Frontal cortex (tissue), 4 donors: ENCODE measurements at places on chromosomes 7 and 10.
A peak's percentile ranks its signal among the peaks of the same experiment; 100 is the strongest.

- DNase-seq = peak; percentile 92
These were observed at the start of gene LHPP for GRCh38 chr10:124461642-124462347. TSS of gene LHPP (plus strand) at chr10:124461823. CDS start at chr10:124461863, 40 bp downstream.

- no peak for DNase-seq
These were observed 116.1 kb downstream of the FANK1 start for GRCh38 chr10:126012485-126012884.

DNA sequence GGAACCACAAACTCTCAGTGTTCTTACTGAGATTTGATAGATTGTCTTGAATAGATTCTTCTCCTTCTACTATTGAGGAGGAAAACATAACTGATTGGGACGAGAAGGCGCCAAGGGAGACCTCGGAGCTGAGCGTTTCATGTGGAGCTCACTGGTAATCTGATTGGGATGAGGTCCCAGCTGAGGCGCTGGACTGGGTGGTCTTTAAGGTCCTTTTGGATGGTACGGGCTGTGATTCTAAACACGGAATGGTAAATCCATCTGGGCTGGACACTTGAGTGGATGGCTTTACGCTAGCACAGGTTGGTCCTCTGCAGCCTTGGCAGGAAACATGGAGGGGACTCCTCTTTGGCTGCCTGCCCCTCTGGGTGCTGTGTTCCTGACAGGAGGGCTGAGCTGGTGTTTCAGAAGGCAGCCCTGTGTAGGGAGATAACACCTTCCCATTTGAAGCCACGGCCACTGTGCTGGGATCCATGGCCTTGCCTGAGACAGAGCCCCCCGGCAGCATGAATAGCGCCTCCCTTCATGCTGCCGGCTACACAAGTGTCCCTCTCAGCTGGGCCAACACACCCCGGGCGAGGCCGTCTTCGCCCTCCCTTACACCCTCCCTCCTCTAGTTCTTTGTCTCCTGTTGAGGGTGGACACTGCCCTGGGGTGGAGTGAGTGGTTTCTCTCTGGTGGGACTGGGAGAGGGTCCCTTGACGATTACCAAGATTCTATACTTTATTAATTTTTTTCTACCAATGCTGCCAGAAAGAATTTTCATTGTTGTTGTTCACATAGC lies 203.2 kb upstream of the SHH start:
- no peak for DNase-seq

GRCh38 chr7:69599286-69599954 lies 1.1 kb downstream of the AUTS2 start:
- peak; percentile 65 for DNase-seq

DNA sequence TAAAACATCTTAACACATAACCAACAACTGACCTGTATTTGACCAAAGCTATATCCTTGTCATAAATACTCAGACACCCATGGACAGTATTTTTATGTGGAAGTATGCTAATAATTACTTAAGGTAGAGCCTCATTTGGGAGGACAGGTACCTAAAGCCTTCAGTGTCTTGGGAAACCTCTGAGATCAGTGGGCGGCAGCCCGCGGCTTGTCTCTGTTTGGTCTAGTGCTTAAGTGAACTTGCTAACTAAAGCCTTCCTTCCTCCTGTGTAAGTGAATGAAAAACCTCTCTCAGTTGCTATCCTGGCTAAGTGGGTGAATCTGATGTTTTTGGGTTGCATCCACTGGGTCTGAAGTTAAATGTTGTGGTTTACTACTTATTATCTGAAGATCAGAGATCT lies 144.5 kb upstream of the AGR3 start:
- DNase-seq = no peak

- no peak for DNase-seq
These were observed 44.9 kb downstream of the MYPN start for GRCh38 chr10:68154211-68154497.

DNA sequence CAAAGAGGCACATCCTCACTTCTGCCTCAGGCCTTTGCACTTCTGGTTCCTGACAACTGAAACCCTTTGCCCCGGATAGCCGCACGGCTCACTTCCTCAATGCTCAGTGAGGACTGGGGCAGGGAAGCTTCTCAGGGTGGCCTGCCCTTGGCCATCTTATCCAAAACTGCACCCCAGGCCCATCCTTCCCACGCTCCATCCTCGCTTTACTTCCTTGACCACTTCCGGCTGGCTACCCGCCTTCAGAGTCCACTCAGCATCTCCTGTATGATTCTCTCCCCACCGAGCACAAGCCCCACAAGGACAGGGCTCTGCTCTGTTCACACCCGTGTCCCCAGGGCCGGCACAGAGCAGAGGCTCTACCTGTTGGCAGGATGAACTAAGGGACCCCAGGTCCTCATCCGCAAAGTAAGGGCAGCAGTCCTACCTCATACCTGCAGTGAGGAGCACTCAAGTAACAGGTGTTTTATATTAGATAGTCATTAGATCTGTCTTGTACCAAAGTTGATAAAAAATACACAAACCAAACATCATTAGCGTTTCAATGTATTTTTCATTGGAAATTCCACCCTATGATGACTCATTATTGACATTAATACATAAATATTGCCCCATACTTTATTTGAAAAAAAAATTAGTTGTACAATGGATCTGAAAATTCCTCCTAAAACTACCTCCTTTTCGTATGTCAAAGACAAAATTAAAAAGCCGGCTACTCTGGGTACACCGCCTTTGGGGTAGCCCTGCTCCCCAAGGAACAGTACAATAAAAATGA lies 35.0 kb downstream of the GNA12 start:
- DNase-seq = no peak

DNA sequence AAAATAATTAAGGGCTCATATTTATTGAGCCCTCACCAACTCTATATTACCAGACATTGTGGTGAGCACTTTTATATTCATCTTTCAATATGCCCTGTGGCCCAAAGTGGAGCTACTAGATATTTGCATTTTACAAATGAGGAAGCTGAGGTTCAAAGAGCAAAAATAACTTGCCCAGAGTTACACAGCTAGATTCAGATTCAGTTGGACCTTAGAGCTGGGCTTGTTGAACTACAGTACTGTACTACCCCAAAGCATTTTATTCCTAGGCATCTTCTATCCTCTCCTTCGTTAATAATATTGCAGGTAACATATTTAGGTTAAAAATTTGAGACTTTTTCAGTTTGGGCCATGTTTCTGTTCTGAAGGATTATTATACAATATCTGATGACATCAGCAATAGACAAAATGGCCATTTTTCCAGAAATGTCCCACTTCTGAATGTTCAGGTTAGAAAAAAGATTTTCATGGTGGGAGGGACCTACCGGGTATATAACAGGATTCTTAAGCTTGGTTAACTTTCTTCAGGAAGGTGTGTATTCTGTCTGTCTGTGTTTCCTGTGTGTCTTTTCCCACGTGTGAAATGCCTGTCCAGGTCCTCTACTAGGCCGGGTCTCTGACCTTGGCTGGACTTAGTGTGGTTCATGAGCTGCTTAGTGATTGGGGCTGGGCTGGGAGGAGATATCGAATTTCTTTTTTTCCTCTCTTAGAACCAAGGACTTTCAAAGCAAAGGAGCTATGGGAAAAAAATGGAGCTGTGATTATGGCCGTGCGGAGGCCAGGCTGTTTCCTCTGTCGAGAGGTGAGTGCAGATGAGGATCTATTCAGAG lies 13.6 kb downstream of the PRXL2A start:
- no peak for DNase-seq

DNA sequence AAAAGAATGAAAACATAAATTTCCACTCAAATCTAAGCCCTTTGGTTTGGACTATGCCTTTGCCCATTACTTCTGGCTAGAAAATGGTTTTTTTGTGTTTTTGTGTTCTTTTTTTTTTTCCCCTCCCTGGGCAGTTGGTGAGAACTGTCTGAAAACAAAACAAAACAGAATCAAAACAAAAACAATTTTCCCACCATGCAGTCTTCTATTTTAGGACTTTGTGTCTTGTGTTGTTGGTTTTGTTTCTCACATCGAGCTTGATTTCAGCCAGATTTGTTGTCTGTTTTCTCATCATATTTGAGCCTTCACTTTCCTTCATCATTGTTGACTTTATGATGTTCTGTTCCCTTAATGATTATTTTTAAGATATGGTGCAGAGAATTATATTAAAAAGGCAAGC lies 206.3 kb downstream of the MACC1 start:
- DNase-seq = no peak

GRCh38 chr10:77628906-77629730 lies 8.5 kb downstream of the KCNMA1 start:
- no peak for DNase-seq

GRCh38 chr10:107415446-107415845 lies 250.9 kb upstream of the SORCS1 start:
- no peak for DNase-seq

- no peak for DNase-seq
These were observed 177.0 kb downstream of the AUTS2 start for GRCh38 chr7:69775231-69775771.

DNA sequence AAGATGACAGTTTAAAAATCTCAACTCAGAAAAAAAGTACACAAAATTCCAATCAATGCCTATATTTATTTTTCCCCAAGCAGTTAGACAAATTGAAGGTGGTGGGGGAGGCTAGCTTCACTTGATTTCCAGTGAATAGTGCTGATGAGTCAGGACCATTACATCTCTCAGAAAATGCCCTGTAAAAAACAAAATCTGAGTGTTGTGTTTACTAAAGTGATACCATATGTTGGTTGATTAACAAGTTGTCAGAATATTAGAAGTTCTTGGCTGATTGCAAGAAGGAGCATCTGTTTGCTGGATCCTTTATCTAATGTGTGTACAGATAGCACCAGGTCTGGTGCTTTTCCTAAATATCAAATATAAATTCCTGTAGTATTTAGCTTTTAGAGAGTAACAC lies 31.3 kb upstream of the KIAA1217 start:
- DNase-seq = no peak

DNA sequence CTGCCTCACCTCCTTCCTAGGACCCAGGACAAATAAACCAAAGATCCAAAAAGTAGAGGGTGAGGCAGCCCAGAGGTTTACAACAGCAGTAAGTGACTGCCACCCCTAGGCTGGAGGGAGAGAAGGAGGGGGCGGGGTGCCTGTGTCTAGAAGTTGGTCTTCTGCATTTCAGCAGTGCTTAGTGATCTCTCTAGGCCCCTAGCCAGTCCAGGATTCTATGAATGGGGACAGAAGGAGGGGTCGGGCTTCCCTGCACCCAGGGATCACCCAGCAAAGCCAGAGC lies 62.8 kb upstream of the KDM7A start:
- no peak for DNase-seq

DNA sequence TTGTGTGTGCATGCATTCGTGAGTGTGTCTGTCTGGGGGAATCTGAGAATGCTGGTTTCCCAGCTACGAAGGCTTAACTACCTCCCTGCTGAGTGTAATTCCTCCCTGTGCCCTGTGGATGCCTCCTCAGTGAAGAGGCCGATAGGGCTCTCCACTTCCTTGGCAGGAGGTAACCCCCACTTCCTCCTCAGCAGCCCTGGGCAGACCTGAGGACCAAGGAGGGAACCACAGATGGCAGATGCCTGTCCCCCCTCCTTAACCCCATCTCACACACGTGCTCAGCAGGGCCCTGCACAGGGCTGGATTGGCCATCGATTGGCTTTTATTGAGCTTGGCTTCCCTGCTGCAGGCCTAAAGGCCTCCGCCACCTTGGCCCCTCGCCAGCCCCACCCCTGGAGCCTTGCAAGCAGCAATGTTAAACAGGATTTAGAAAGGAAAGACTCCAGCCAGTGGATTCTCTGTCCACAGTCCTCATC lies 45.6 kb upstream of the LRRC4 start:
- DNase-seq = no peak

- DNase-seq = no peak
These were observed 40.5 kb upstream of the PRKAR1B start for GRCh38 chr7:767580-767940.

DNA sequence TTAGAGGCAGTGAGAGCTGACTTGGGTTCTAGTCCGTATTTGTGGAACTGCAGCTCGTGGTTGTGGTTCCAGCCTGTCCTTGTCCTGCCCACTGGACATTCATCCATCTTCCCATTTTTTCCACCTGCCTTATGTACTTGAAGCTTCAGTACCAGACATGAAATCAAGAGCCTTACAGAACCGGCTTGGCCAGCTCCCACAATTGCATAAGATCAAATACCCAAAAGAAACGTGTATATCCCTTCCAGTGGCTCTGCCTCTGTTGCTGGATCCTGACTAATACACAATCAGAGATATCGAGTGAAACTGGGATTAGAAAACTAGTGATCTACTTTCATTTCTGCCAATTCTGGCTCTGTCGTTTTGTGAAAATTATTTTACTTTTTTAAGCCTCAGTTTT lies 23.8 kb upstream of the LIPA start:
- DNase-seq = no peak

DNA sequence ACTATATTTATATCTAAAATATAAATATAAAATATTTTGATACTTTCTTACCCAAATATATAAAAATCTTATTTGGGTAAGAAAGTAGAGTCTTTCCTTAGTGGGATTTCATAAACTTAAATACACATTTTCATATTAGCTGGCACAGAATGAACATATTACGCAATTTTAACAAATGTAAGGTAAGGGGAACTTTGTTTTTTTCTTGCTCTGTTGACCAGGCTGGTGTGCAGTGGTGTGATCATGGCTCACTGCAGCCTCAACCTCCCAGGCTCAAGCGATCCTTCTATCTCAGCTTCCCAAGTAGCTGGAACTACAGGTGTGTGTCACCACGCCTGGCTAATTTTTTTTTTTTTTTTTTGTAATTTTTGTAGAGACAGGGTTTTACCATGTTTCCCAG lies 18.3 kb downstream of the CYP26A1 start:
- DNase-seq = no peak

GRCh38 chr10:62541811-62542210 lies 167.6 kb downstream of the ZNF365 start:
- no peak for DNase-seq

GRCh38 chr10:79266084-79266483 lies 81.2 kb upstream of the PPIF start:
- no peak for DNase-seq

DNA sequence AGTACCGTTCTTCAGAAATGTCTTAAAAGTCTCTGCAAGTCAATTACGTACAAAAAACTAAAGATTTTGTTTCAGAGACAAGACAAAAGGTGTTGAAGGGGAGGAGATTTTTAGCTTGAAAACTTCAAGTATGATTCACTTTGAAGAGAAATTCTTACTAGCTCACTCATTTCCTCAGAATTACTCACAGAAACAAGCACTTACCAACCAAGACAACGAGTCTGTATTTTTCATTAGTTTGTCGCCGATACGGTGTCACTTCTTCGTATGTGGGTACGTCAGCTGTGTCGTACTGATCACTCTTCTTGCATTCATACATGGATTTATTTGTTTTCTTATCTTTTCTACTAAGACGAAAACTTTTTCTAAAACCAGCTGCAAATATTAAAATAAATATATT lies 90.6 kb upstream of the ODAD2 start:
- DNase-seq = no peak

GRCh38 chr10:6445671-6446316 lies 134.3 kb downstream of the PRKCQ start:
- DNase-seq = peak; percentile 38

DNA sequence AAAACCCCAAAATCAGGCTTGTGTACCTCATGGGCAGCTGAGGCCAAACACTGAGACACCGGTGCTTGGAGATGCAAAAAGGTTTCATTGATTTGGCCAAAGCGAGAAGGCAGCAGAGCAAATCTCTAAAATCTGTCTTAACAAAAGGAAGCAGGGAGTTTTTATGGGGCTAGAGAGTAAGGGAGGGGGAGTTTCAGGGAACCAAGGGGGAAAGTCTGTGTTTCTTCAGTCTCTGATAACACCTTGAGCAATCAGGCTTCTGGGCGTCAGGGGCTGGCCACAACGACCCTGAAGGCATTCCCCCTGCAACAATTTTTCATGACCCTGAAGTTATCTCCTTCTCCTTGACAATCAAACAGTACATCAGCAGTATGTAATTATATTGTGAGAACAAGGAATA lies 2.7 kb upstream of the ZNF786 start:
- no peak for DNase-seq
